HFF-Myc (cell line): ENCODE measurements at places on chromosomes 2 and 18.

- DNase-seq: no peak
These were observed 180.0 kb upstream of the MMADHC start for GRCh38 chr2:149767516-149767974.

DNA sequence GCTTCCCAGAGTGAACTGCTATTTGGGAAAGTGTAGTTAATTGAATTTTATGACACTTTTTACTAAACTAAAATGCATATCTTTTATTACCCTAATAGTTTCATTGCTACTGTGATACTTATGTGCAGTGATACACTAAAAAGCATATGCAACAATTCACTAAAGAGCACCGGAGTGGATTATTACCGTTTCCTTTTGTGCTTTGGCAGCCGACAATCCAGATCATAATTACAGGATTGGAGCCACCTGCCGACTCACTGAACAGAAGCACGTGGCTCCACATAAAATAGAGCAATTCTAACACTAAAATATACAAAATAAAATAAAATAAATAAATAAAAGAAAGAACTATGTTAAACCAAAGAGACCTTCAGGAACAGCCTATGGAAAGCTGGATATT lies 583.4 kb downstream of the NRXN1 start:
- no peak for DNase-seq

- DNase-seq: no peak
These were observed 333.3 kb upstream of the ACVR2A start for GRCh38 chr2:147511491-147511948.

DNA sequence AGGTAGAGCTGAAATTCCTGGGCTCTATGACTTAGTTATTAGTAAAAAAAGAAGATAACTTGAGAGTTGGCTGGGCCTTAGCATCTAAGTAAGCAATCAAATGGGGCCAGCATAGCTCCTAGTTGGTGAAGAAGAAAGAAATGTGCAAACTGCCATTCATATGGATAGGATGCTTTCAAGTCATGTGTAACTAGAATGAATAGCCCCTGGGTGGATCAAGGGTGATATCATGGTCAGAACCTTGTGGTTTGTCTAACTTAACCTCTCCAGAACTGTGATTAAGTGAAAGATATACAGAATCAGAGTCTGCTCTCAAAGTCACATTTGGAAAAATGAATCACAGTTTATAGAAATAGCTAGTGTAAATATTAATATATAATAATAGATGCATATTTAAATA lies 198.7 kb upstream of the DTNA start:
- DNase-seq: no peak

- no peak for DNase-seq
These were observed 2.3 kb upstream of the DCDC2C start for GRCh38 chr2:3701071-3701470.

DNA sequence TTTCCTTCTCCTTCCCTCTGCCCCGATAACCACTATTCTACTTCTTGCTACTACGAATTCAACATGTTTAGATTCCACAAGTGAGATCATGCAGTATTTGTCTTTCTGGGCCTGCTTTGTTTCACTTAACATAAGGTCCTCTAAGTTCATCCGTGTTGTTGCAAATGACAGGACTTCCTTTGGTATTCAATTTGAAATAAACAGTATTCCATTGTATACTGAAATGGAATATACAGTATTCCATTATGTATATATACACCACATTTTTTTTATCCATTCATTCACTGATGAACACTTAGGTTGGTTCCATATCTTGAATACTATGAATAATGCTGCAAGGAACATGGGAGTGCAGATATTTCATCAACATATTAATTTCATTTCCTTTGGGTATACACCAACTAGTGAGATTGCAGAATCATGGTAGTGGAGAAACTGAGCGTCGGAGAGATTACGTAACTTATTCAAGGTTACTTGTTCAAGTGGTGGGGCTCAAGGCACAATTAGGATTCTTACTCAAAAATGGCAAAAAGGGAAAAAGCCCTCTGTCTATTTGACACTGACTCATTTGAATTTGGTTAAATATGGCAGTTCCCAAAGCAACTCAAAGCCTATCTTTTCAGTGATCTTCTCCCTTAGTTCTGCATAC lies 85.1 kb downstream of the CHN1 start:
- no peak for DNase-seq

DNA sequence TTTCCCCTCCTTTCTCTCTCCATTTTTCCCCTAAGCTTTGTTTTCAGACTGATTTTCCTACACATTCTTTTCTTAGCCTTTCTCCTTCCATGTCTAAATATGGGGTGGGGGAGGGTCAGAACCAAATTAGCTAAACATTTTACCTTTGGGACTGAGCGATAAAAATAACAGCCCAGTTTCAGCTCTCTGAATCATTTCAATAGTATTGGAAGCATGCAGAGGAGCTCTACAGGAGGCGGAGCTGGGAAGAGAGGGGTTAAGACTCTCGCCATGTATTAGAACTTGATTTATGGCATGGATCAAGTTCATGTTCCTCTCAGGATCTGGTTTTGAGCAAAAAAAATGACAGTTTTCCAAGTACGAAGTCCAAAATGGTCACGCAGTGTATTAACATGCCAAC lies 109.1 kb downstream of the CPO start:
- DNase-seq: no peak

DNA sequence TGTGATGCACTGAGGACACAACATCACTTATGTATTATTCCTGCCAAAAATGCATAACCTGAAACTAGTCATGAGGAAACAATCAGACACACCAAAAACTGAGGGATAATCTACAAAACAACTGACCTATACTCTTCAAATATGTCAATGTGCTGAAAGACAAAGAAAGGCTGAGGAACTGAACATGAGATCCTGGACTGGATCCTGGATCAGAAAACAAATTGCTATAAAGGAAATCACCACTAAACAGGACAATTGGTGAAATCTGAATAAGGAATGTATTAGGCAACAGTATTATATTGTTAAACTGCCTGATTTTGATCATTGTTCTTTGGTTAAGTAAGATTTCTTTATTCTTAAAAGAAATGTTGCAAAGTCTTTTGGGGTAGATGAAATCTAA lies 28.8 kb downstream of the CUL3 start:
- no peak for DNase-seq

GRCh38 chr2:164972216-164972615 lies 16.9 kb upstream of the SLC38A11 start:
- DNase-seq: no peak

DNA sequence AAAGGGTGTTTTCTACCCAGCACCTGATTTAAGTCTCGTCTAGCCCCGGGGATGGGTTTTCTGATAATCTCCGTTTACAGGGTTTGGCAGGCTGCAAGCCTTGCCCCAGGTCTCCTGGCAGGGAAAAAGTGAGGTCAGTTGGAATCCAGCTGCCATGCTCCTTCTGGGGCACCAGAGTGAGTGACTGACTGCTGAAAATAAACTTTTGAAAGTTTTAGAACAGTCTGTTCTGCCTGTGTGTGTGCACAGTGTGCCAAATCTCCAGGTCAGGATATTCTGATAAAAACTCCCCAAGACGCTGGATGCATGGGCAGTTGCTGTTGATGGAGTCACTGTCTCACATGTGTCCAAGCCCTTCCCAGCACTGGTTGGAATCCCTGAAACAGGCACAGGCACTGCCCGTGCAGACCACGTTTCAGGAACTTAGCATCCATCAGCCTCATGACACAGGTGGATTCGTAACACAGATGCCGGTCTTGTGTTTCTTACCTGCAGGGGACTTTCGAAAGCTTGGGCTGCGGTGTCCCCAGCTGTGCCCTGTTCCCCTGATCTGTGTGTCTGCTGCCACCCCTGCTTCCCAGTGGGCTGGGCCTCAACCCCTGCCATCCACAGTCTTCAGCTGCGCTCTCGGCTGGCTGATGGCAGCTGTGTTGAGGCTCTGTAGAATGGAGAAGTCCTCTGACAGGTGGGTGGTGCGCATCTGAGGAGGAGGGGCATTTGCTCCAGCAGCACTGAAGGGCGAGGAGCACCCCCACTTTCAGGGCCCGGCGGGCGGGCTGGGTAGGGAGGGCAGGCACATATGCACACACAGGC lies 65.0 kb downstream of the SH3RF3 start:
- DNase-seq: no peak

DNA sequence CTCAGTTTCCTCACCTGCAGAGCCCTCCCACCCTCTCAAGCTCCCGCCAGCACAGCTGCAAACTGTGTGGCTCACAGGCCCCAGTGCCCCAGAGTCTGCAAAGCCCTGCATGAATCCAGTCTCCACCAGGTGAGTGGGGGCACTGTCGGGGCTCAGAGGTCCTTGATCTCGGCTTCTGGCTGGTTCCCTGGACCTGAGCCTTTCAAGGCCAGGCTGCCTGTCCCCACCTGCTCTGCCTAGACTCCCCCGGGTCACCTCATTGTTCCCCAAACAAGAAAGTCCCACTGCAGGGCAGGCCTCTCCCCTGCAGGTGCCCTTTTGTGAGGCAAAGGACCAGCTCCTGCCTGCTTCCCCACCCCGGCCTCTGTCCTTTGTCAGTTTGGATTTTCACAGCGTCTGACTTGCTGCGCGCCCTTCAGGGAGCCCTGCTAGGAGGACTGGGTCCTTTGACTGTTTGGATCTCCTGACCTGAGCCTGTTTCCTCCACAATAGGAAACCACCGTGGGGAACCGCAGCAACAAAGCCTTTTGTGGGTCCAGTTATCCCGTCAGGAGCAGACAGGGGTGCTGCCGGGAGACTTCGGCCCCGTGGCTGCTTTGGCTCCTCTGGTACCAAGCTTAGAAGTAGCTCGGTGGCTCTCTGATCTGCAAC lies 200.5 kb upstream of the HDAC4 start:
- DNase-seq: no peak
